Hair follicle dermal papilla cell (primary cell): ENCODE measurements at places on chromosomes 4 and X. TPM values are rescaled to one million over a fixed set of nuclear protein-coding genes. Genes with fewer than 3 reads are reported as not detected.

CDKL5 gene
- total RNA-seq: 6.7 and 7.3 TPM in 2 replicates

PDZD11 gene
- total RNA-seq: 46.4 and 50.6 TPM in 2 replicates

S100P gene
- not detected in 2 replicates for total RNA-seq

NXF3 gene
- not detected in 2 replicates for total RNA-seq

COX18 gene
- 28.9 and 32.4 TPM in 2 replicates for total RNA-seq

F11 gene
- total RNA-seq: not detected in 2 replicates

ARSJ gene
- 41.5 and 49.2 TPM in 2 replicates for total RNA-seq

SERPINA7 gene
- not detected in 2 replicates for total RNA-seq

P2RY4 gene
- 0.32 TPM in 1 of 2 replicates, not detected in the other for total RNA-seq

YY2 gene
- total RNA-seq: 1.6 TPM in 2 replicates

PRDM8 gene
- total RNA-seq: 27.8 and 32.8 TPM in 2 replicates

SPRY1 gene
- total RNA-seq: 19.6 and 20.6 TPM in 2 replicates

FAM53A gene
- total RNA-seq: 3.7 and 4.0 TPM in 2 replicates

UGT2B11 gene
- not detected in 2 replicates for total RNA-seq

YIPF7 gene
- not detected in 2 replicates for total RNA-seq

NLRP2B gene
- total RNA-seq: not detected in 2 replicates

DUX4 gene
- total RNA-seq: not detected in 2 replicates

RHOXF2 gene
- not detected in 2 replicates for total RNA-seq

COQ2 gene
- 7.3 and 8.4 TPM in 2 replicates for total RNA-seq

MAGEA2B gene
- not detected in 2 replicates for total RNA-seq

ANKRD37 gene
- total RNA-seq: 4.4 and 6.9 TPM in 2 replicates

LRRC66 gene
- total RNA-seq: 0.36 and 0.49 TPM in 2 replicates

INPP4B gene
- total RNA-seq: 17.7 and 17.8 TPM in 2 replicates

CCDC149 gene
- total RNA-seq: 19.7 and 23.7 TPM in 2 replicates

ZDHHC15 gene
- 1.2 and 1.8 TPM in 2 replicates for total RNA-seq

FAT4 gene
- 80.1 and 117 TPM in 2 replicates for total RNA-seq

RS1 gene
- total RNA-seq: not detected in 2 replicates

TRIM61 gene
- 3.4 and 3.9 TPM in 2 replicates for total RNA-seq

NEIL3 gene
- 4.6 and 5.4 TPM in 2 replicates for total RNA-seq

FRG2 gene
- total RNA-seq: not detected in 2 replicates

USP26 gene
- not detected in 2 replicates for total RNA-seq

CWH43 gene
- total RNA-seq: not detected in 2 replicates

PGRMC1 gene
- total RNA-seq: 524 and 608 TPM in 2 replicates

CLRN2 gene
- total RNA-seq: not detected in 2 replicates

NPNT gene
- total RNA-seq: 1.6 and 1.8 TPM in 2 replicates

RASL11B gene
- 1.3 and 1.8 TPM in 2 replicates for total RNA-seq
